Right ventricle myocardium inferior (tissue), 1 donor: ENCODE measurements at places on chromosomes 16 and 17. TPM values are rescaled to one million over a fixed set of nuclear protein-coding genes. Genes with fewer than 3 reads are reported as not detected.

KIF18B gene
- total RNA-seq = 2.5 TPM

DNA sequence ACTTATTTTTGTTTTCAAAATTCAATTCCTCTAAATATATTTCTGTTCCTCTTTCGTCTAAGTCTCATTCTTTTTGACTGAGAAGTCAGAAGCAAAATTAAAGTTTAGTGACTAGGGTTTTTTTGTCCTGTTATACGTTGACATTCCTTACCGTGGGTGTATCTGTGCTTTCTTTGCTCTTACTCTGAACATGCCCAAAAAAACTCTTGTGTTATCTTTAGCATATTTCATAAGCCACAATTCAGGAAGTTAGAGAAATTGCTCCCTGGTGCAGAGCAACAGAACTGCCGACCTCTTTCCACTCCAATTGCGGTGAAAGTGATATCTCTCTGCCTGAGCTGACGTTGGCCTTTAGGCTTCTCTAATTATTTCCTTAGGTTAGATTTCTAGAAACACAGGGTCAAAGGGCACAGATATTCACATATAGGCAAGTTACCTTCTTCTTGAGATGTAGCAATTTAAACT lies 65.7 kb downstream of the CENPV start:
- no peak for DNase-seq

- no peak for DNase-seq
Observed at GRCh38 chr17:9225305-9226101, 204.2 kb downstream of the NTN1 start.

- DNase-seq = peak; percentile 93
Observed at GRCh38 chr17:7851438-7852261, 3.2 kb upstream of the TMEM88 start.

- peak; percentile 86 for DNase-seq
Observed at GRCh38 chr17:7329997-7330637, 982 bp upstream of the NEURL4 start.

SLC16A6 gene
- 0.16 TPM for total RNA-seq

- DNase-seq = peak; percentile 67
Observed at GRCh38 chr17:20896153-20896649, 146.6 kb downstream of the USP22 start.

TBX21 gene
- 0.27 TPM for total RNA-seq
